Fibroblast of the aortic adventitia (primary cell): ENCODE measurements at places on chromosomes 2 and 18. TPM values are rescaled to one million over a fixed set of nuclear protein-coding genes. Genes with fewer than 3 reads are reported as not detected.

Gene VAMP8
- 0.54 and 1.7 TPM in 2 replicates for total RNA-seq

Gene CRYGB
- total RNA-seq: not detected in 2 replicates

Gene RRM2
- 3.3 and 91.4 TPM in 2 replicates for total RNA-seq

Gene HOXD4
- 1.1 TPM in 1 of 2 replicates, not detected in the other for total RNA-seq

Gene VWC2L
- not detected in 2 replicates for total RNA-seq

GRCh38 chr2:118459426-118459825 lies 371.2 kb downstream of the INSIG2 start:
- no peak for DNase-seq

DNA sequence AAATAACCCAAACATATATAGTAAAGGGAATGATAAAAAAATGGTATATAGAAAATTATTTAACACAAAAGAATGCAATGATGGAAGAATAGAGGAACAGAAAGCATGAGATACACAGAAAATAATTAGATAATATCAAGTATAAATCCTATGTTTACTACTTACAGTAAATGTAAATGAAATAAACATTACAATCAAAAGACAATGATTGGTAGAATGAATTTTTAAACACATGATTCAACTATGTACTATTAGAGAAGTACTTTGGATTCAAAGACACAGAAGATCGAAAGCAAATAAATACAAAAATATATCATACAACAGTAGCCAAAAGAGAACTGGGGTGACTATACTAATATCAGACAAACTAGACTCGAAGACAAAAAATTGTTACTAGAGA lies 97.6 kb upstream of the PARD3B start:
- no peak for DNase-seq

DNA sequence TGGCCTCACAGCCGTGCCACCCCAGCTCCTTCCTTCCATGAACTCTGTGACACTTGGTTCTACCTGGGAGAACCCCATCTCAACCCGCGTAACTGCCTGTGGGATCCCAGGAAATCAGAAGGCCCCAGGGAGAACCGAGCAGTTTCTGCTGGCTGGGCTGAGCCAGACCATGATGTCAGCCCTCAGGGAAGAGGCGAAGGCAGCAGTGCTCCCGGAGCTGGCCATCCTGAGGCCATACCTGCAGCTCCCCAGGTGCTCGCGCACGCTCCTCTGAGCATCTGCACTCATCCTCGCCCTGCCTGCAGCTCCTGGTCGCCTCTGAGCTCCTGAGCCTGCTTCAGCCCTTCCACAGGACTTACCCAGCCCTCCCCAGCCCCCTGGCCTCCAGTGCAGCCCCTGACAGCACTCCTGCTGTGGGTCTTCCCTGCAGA lies 186.1 kb downstream of the SEPTIN10 start:
- no peak for DNase-seq

DNA sequence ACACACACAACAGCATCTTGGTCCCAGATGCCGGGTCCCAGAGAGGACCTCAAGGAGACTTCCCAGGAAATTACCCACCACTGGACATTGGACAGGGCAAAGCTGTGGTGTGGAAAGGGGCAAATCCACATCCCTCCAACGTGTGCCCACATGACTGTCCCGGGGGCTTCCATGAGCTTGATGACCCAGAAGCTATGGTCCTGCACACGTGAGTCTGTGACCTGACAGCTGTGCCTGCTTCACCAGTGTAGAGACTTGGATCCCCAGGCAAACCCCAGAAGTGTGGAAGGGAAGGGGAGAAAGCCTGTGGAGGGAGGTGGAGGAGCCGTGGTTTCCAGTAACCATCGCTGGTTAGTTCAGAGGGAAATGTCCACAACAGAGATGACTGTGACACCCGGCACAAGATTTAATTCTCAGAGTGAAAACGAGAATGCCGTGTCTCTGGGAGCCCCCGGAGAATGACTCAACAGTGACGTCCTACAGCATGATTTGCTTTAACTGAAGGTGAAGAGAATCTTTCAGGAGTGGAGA lies 19.1 kb upstream of the GPR55 start:
- DNase-seq: no peak

- DNase-seq: no peak
Measured at GRCh38 chr18:8703781-8704301, 1.5 kb upstream of the MTCL1 start.

DNA sequence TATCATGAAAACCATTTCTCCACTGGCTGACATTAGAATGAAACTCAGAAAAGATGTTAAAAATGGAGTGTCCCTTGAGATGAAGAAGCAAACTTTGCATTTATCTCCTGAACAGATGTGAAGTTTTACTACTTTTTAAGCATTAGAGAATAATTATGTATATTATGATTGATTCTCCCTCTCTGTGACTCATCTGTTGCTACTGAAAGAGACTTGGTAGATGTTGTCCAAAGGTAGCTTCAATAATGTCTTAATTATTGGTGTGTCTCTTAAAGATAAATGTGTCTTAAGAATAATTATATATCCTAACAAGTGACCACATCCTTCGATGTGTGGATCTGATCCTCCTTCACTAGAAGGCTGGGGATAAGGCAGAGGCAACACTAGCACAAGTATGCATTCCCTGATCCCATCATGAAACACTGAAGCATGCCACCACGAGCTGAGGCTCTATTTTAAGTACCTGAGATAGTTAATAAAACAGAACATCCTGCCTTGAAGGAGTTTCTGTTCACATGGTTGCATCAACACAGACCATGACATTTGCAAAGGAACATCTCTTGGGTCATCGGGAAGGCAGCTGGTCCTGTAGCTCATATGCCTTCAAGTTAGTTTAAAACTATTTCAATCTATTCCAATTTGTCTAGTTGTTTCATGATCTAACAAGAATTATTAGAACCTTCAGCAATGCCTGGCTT lies 15.5 kb downstream of the RND3 start:
- DNase-seq: peak; percentile 7

DNA sequence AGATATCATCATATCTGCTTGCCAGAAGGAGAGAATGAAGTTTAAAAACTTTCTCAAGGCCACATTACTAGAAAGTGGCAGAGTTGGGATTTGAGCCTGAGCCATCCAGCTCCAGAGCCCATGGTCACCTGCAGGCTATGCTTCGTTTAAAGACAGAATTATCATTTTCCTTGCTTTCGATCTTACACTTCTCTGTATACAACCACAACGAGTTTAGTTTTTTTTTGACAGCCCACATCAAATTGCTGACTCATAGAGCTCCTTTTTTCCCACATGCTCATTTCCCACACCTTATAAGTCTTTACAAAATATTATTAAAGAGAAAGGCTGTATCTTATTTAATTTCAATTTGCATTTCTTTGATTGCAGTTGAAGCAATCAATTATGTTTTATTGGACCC lies 6.5 kb downstream of the PLEK start:
- DNase-seq: no peak

GRCh38 chr2:105391058-105391627 lies 7.7 kb downstream of the FHL2 start:
- peak; percentile 71 for DNase-seq

- peak; percentile 71 for DNase-seq
Measured at GRCh38 chr2:130336877-130337734, 5.6 kb upstream of the IMP4 start.

- no peak for DNase-seq
Measured at GRCh38 chr18:55314031-55314430, 274.0 kb downstream of the TCF4 start.

- peak; percentile 84 for DNase-seq
Measured at GRCh38 chr2:173862612-173863217, 102.5 kb downstream of the SP3 start.

GRCh38 chr2:203959672-203960071 lies 23.1 kb downstream of the ICOS start:
- no peak for DNase-seq
